ENCODE measurements at places on chromosomes 2 and 18.

- no peak for DNase-seq
Observed at GRCh38 chr2:228507870-228508269, 326.4 kb upstream of the SPHKAP start.

GRCh38 chr2:72142570-72143440 is 4.9 kb downstream of the CYP26B1 start:
- no peak for DNase-seq

DNA sequence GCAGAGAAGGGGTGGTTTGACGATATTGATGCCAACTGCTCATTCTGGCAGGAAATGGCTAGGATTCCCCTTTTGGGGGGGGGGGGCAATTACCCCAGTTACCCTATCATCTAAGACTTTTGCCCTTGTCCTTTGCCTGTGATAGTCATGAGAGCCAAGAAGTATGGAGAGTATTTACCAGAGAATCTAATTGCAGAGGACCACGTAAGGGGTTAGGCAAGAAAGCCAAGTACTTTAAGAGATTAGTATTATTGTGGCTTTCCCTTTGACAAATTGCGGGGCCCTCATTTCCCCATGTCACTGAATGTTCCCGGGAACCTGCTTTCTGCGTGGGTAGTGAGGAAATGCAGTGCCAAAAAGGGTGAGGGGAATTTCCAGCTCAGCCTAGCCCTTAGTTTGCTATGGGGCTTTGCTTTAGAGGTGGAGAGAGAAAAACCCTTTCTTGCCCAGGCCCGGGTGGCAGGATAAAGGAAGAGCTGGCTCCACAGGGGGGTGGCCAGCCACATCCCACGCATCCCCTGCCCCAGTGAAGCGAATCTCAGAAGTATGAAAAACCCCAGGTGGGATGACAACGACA is 1.5 kb downstream of the AQP4 start:
- no peak for DNase-seq

DNA sequence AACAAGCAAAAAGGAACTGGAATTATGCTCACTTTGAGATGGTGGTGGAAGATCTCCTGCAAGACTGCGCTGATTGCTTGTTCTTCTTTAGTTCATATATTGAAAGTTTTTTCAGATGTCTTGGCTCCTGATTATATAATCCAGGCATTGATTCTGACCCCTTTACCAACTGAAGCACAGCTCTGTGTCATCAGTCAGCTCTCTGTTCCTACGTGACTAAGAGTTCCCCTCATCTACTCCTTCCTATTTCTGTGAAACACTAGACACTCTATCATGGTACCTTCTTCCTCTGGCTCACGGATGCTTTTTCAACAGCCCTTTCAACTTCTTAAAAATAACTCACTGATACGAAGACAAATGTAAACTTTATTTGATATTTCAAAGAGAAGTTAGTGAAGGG is 788.6 kb downstream of the SOCS6 start:
- no peak for DNase-seq

GRCh38 chr2:171478345-171478744 is 43.9 kb upstream of the CYBRD1 start:
- no peak for DNase-seq
